ENCODE measurements at places on chromosomes 2 and 18. TPM values are rescaled to one million over a fixed set of nuclear protein-coding genes. Genes with fewer than 3 reads are reported as not detected.

GRCh38 chr2:158600155-158600802 lies 143.5 kb downstream of the PKP4 start:
- H3K27ac ChIP-seq: peak overlapping the region; percentile 23
- H3K4me1 ChIP-seq: no peaks in the 10 kb centered on the region
- no peaks in the 10 kb centered on the region for H3K36me3 ChIP-seq
- DNase-seq: peak; percentile 49
- no peaks in the 10 kb centered on the region for H3K27me3 ChIP-seq

Gene OSR1
- 5.2 TPM for total RNA-seq

DNA sequence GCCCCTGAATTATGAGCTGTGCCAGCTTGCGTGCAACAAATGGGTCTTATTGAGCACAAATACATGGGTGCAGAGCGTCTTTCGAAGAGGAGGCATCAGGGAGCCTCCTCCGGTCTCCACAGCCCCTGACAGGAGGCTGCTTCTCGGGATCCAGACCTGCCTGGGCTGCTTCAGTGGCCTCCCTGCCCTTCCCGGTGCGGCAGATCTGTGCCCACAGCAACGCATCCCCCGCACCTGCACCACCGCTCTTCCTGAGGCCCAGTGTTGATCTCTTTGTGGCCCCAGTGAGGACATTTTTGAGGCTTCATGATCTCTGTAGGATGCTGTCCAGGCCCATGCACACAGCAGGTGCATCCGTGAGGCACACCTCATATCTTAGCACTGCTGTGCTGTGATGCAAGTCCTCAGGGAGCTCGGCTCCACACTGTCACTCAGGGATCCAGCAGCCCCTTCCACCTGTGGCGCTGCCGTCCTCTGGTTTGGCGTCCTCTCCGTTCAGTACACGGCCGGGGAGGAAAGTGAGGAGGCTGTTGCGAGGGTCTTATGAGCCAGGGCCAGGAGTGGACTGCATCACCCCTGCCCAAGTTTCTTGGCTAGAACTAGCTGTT lies 17.4 kb downstream of the RTP5 start:
- H3K36me3 ChIP-seq: no peaks in the 10 kb centered on the region
- H3K27ac ChIP-seq: no peak overlapping the region
- H3K4me3 ChIP-seq: no peak overlapping the region

- H3K4me1 ChIP-seq: no peaks in the 10 kb centered on the region
- no peak overlapping the region for H3K27ac ChIP-seq
- no peak overlapping the region for H3K4me3 ChIP-seq
- DNase-seq: no peak
- no peaks in the 10 kb centered on the region for H3K27me3 ChIP-seq
- no peaks in the 10 kb centered on the region for H3K36me3 ChIP-seq
Measured at GRCh38 chr18:43049021-43049420, 66.5 kb downstream of the RIT2 start.

Gene KCNG3
- total RNA-seq: 5.2 TPM

GRCh38 chr2:101339266-101339880 lies 30.9 kb upstream of the RNF149 start:
- H3K4me1 ChIP-seq: peaks cover 14% of the 10 kb centered on the region
- peak overlapping the region; percentile 44 for H3K27ac ChIP-seq
- DNase-seq: no peak
- no peaks in the 10 kb centered on the region for H3K36me3 ChIP-seq
- no peak overlapping the region for H3K4me3 ChIP-seq
- no peaks in the 10 kb centered on the region for H3K27me3 ChIP-seq

DNA sequence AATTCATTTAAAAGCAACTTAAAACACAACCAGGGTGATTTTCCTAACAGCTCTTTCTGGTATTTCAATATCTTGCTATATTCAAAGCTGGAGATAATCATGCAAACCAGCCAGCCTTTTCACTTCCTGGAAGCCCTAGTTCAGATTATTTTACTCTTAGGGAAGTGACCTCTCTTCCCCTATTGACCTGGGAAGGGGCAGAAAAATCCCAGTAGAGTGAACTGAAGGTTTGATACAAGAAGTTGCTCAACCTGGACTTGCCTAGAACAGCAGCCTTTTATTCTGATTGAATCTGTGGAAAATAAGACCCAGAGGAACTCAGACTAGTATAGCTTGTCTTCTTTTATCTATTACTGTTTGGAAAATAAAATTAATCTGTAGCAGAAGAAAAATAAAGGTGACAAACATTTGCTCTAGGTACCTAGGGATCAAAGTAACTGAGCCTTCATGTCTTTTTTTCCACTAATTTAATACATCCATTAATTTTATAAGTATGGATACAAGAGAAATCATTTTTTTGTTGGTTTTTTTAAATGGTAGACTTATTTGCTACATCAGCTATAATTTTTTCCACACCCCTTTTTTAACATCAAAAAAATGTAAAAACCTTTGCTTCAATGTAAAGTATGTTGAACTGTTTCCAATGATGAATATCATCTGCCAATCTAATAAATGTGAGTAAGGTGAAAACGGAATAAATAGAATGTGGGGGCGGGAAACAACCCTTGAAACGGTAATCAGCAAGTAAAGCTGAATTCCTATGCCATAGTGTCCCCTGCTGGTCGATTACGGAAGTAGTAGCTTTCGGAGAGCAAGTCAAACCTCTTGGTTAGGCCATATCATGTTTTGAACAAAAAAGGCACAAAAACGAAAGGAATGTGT lies 629.9 kb downstream of the NRXN1 start:
- DNase-seq: no peak
- H3K4me3 ChIP-seq: no peak overlapping the region
- H3K36me3 ChIP-seq: no peaks in the 10 kb centered on the region
- no peak overlapping the region for H3K27ac ChIP-seq
- no peaks in the 10 kb centered on the region for H3K27me3 ChIP-seq

Gene XIRP2
- total RNA-seq: 0.59 TPM

- H3K36me3 ChIP-seq: no peaks in the 10 kb centered on the region
- H3K4me1 ChIP-seq: peaks cover 14% of the 10 kb centered on the region
- no peak overlapping the region for H3K4me3 ChIP-seq
- DNase-seq: no peak
- H3K27me3 ChIP-seq: no peaks in the 10 kb centered on the region
Measured at GRCh38 chr18:524466-524865, 24.0 kb upstream of the COLEC12 start.

GRCh38 chr2:137467246-137467862 lies 496.9 kb upstream of the HNMT start:
- H3K4me1 ChIP-seq: no peaks in the 10 kb centered on the region
- H3K4me3 ChIP-seq: no peak overlapping the region
- H3K27me3 ChIP-seq: no peaks in the 10 kb centered on the region

DNA sequence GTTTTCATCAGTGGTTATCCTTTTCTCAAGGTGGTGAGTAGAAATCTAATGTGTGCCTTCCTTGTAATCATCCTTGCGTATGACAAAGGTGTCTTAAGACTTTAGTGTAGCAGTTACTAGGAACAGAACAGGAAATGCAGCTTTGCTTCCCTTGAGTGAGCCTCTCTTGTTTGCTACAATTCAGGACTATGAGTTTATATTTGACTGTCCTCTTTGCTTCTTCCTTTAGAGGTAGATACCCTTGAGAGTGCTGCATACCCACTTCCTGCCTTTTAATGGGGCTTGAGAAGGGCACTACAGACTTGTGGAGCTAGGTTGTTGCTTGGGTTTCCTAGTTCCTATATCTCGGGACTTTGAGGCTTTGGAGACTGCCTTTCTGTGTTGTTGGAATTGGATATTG lies 3.8 kb downstream of the KCNJ13 start:
- no peaks in the 10 kb centered on the region for H3K27me3 ChIP-seq
- no peak overlapping the region for H3K4me3 ChIP-seq
- H3K4me1 ChIP-seq: peaks cover 8% of the 10 kb centered on the region
- no peak for DNase-seq
- no peak overlapping the region for H3K27ac ChIP-seq

- DNase-seq: no peak
- no peak overlapping the region for H3K4me3 ChIP-seq
- no peak overlapping the region for H3K27ac ChIP-seq
- H3K36me3 ChIP-seq: peaks cover 89% of the 10 kb centered on the region
Measured at GRCh38 chr2:53933329-53933728, 37.5 kb downstream of the PSME4 start.

Gene RND3
- total RNA-seq: 38.6 TPM

GRCh38 chr2:215032153-215032552 lies 106.3 kb downstream of the ABCA12 start:
- no peak for DNase-seq
- H3K27me3 ChIP-seq: no peaks in the 10 kb centered on the region
- H3K27ac ChIP-seq: no peak overlapping the region
- no peak overlapping the region for H3K4me3 ChIP-seq
- no peaks in the 10 kb centered on the region for H3K36me3 ChIP-seq

DNA sequence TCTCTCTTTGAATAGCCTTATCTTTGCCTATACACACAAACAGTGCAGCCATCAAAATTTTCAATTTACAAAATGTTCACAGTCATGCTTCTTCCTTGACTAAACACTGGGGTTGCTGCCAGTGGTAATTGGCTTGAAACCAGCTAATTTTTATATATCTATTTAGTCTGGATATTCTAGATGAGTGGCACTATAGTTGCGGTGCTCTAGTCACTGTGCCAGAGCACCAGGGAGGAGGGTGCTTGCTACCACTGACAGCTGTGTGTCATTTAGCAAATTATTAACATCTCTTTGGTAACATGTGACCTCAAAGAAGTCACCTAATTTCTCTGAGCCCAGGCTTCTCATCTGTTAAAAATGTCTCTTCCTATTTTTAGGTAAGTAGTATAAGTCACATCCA lies 130.4 kb downstream of the MEIS1 start:
- no peaks in the 10 kb centered on the region for H3K36me3 ChIP-seq
- H3K4me1 ChIP-seq: peaks cover 6% of the 10 kb centered on the region
- no peak for DNase-seq

DNA sequence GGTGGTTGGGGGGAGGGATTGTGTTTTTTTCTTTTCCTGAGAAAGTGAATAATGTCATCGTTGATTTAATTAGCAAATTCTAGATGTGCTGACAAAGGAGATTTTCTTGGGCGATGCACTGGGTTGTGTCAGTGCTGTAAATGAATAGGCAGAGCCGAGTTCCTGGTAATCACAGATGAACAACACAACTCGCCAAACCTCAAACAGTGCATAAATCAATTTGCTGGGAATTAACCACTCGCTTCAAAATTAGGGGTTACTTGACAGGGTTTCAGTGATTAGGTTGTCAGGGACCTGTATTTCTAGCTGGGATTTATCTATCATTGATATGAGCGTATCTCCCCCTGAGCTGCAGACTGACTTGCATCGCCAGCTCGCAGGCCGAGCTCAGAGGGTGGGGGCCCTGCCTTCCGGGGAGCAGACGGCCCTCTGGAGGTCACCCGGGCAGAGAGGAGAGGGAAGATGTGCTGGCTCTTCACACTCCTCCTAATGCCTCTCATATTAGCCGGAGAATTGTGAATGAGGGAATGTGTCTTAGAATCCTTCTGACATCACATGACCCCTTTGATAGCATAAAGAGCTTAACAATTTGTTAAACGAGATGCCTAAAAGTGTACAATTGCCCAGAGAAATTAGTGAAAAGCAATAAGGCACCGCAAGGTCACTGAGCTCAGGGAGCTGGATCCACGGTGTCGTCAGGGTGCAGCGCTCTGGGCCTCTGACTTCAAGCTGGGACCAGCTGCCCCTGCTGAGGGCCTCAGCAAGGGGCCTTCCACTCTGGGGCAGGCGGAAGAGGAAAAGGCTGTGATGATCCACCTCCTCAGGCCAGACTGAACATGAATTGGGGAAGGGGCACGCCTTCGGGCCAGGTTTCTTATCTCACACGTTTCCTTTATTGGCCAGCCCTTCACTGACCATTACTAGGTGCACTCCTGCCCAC lies 48.9 kb downstream of the SMIM21 start:
- H3K4me3 ChIP-seq: no peak overlapping the region
- H3K27me3 ChIP-seq: no peaks in the 10 kb centered on the region
- no peaks in the 10 kb centered on the region for H3K36me3 ChIP-seq
- H3K27ac ChIP-seq: no peak overlapping the region
- no peaks in the 10 kb centered on the region for H3K4me1 ChIP-seq

DNA sequence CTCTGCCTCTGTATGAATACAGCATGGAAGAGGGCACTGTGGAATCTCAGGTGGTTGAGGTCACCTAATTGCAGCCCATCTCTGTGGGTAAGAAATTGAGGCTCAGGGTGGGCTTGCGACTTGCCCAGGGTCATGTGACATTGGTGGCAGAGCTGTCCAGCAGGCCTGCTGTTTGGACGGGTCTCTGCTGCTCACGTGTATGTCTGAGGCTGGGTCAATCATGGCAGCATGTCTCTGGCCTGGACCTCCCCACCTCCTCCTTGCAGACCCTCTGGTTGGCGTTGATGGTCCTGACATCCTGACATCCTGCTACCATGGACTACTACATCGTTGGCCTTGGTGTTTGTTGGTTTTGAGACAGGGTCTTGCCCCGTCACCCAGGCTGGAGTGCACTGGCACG lies 64.3 kb upstream of the HPCAL1 start:
- no peak overlapping the region for H3K4me3 ChIP-seq
- no peaks in the 10 kb centered on the region for H3K27me3 ChIP-seq
- H3K4me1 ChIP-seq: no peaks in the 10 kb centered on the region
- DNase-seq: no peak

Gene SLC9A2
- total RNA-seq: 0.46 TPM

- H3K4me1 ChIP-seq: no peaks in the 10 kb centered on the region
- no peak overlapping the region for H3K4me3 ChIP-seq
- no peak for DNase-seq
- no peak overlapping the region for H3K27ac ChIP-seq
- H3K36me3 ChIP-seq: no peaks in the 10 kb centered on the region
Measured at GRCh38 chr2:209671020-209671680, 100.5 kb upstream of the UNC80 start.

- H3K36me3 ChIP-seq: no peaks in the 10 kb centered on the region
- H3K27ac ChIP-seq: no peak overlapping the region
- DNase-seq: no peak
- no peaks in the 10 kb centered on the region for H3K27me3 ChIP-seq
- H3K4me1 ChIP-seq: peaks cover 15% of the 10 kb centered on the region
- H3K4me3 ChIP-seq: no peak overlapping the region
Measured at GRCh38 chr2:144597894-144598593, 78.1 kb upstream of the ZEB2 start.

All from upper lobe of left lung (tissue), 6 donors.